ENCODE measurements at places on chromosomes 6 and 20.

DNA sequence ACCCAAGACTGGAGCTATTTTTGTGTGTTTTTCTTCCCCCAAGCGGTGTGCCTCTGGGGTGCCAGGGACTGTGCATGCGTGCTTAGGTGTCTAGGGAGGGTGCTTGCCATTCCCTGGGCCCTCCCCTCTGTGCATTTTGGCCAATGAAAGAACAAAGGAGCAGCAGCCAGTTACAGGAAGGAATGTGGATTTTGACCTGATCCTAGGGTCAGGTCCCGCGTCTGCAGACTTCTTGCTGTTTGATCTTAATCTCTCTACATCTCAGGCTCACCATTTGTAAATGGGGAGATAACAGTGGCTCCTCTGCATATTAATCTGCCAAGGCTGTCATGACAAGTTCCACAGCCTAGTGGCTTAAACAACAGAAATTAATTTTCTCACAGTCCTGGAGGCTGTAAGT, 699.1 kb downstream of the QKI start:
- DNase-seq, result no peak

DNA sequence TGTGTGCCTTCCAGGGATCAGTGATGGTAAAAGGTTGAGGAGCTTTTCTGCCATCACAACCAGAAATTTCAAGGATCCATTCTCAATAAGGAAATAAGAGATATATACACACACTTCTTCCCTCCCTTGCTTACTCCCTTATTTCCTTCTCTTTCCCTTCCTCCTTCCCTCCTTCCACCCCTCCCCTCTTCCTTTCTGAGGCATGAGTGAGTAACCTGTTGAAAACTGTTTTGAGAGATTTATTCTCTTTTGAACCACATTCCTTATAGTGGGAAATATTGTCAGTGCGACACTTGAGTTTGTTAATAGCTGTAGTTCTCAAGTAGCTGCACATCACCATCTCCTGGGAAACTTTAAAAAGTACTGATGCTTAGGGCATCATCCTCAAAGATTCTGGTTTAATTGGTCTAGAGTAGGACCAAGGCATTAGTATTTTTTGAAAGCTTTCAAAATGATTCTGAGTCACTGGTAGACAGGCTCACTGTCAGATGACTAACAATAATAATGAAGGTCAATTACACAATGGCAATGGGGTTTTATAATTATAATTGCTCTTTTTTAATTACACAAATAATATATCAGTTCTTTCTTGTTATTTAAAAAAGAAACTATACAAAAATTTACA, 109.9 kb downstream of the POPDC3 start:
- no peak for DNase-seq

DNA sequence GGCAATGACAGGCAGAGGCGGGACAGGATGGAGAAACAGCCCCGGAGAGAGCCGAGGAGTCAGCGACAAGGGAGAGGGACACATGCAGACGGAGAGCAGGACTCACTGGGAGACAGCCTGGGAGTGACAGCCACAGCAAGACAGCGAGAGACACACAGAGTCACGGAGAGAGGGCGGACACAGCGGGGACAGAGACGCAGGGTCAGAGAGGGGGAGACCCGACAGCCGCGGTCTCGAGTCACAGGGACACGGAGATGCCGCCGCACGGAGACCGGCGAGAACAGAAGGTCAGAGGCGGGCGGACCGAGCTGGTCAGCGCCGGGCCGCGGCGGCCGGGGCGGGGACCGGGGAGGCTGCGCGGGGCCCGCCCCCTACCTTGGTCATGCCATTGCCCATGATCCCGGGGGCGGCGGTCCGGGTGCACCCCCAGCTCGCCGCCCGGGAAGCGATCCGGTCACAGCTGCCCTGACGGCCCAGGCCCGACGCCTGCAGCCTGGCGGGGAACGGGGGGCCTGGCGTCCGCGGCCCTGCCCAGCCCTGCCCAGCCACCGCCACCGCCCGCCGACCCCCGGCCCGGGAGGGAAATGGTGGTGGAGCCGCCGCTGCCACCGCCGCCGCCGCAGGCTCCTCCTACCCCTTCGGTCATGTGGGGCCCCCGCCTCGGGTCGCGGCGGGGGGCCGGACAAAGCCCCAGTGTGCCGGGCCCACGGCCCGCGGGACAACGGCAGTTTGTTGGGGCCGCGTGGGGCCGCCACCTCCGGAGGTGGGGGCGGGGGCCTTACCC, at the start of the genes DUSP15 and TTLL9:
Gene DUSP15, minus strand, starts transcription at position 586 of the 784 bp plus-strand sequence. Its CDS starts 190 bp downstream, at position 396.
Gene TTLL9, plus strand, starts transcription at position 693 of the 784 bp plus-strand sequence. CDS start 493 bp downstream, outside the sequence.
- DNase-seq, result no peak

DNA sequence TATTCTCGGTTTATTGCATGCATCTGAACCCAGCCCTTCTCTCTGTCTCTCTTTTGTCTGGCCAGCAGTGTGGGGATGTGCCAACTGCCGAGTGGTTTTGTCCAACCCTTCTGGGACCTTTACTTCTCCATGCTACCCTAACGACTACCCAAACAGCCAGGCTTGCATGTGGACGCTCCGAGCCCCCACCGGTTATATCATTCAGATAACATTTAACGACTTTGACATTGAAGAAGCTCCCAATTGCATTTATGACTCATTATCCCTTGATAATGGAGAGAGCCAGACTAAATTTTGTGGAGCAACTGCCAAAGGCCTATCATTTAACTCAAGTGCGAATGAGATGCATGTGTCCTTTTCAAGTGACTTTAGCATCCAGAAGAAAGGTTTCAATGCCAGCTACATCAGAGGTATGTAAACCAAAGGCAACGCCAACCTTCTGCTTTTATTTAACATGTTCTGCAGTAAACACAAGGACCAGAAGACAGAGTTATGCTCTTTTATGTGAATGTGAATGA, 65.8 kb downstream of the ADGRG6 start:
- DNase-seq, result no peak

DNA sequence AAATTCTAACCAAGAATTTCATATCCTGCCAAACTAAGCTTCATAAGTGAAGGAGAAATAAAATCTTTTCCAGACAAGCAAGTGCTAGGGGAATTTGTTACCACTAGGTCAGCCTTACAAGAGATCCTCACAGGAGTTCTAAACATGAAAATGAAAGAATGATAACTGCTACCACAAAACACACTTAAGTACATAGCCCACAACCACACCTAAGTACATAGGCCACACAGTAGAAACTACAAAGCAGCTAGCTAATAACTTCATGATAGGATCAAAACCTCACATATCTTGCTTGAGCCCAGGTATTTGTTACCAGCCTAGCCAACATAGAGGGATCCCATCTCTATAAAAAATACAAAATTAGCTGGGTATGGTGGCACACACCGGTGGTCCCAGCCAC, 50.4 kb downstream of the IRAK1BP1 start:
- no peak for DNase-seq

- no peak for DNase-seq
These were observed 279.6 kb upstream of the SULF2 start for GRCh38 chr20:48064929-48065328.
